H7 (cell line): ENCODE measurements at places on chromosomes 7 and 10.

- DNase-seq = no peak
Measured at GRCh38 chr7:83413831-83414230, 235.1 kb downstream of the SEMA3E start.

DNA sequence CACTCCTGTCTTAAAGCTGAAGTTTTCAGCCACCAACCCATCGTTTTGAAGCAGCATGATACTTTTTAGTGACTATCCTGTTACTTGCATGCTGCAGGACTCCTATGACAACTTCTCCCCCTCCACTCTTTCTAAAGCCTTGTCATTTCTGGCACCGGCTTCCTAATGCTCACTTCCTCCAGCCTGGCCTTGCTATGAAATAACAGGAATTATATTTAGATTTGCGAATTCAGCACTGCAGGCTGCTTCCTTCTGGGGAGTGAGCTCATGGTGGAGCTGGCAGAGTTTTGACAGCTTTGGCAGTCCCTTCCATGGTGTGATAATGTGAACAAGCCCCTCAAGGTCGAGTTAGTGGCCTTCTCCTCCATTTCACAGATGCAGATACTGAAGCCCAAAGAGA lies 13.4 kb downstream of the BLNK start:
- no peak for DNase-seq

DNA sequence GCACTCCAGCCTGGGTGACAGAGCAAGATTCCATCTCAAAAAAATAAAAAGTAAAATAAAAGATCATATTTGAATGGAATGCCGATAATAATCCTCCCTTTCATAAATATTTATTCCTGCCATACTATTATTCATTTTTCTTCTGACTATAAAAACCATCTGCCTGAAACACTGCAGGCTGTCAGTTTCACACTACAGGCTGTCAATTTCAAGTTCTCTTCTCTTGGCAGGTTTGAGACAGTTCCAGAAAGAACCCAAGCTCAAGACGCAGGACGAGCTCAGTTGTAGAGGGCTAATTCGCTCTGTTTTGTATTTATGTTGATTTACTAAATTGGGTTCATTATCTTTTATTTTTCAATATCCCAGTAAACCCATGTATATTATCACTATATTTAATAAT lies 18.2 kb upstream of the AGBL3 start:
- DNase-seq = no peak

GRCh38 chr10:66927251-66927935 lies 1.6 kb downstream of the LRRTM3 start:
- DNase-seq = no peak

DNA sequence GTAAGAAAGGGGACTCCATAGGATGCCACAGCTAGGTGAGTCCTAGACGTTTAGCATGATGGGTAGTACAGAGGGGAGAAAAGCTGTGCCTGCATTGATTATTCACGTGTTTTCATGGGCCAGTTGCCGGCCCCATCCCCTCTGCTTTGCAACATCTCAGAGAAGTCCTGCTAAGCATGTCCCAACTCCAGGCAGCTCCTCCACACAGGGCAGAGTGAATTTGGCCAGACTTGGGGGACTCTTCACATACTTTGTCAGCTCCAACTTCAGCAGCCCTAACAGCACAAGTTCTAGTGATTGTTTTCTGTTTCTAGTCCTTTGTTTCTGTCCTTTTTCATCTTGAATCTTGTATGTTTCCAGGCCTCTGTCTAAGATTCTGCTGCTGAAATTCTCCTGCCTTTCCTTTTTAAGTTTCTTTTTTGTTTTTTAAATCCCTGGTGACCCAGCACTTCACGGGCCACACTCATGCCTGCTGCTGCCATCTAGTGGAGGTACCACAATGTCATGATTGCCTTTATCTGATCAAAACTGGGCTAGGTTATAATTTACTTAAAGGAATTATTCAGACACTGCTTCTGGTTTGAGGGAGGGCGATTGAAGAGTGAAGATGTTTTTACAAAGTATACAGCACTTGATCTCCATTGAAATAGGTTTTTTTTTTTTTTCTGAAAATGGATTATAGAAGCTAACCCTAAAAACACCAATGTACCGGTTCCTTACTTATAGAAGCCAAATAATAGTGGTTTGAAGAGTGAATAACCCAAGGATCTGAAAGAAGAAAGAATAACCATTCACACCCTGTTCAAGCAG lies 276.9 kb downstream of the CSTF2T start:
- DNase-seq = peak; percentile 10
